ENCODE measurements at places on chromosomes 11 and 22. TPM values are rescaled to one million over a fixed set of nuclear protein-coding genes. Genes with fewer than 3 reads are reported as not detected.

The OSBP2 gene
- 10.4 TPM for total RNA-seq

- DNase-seq = no peak
Measured at GRCh38 chr11:10454878-10455631, at the start of gene AMPD3. TSS of gene AMPD3 (plus strand) at chr11:10455264. CDS start at chr11:10461520, 6,256 bp downstream.

The RIMBP3B gene
- total RNA-seq = 1.0 TPM

GRCh38 chr11:78338138-78338537 is 79.5 kb downstream of the GAB2 start:
- no peak for DNase-seq

DNA sequence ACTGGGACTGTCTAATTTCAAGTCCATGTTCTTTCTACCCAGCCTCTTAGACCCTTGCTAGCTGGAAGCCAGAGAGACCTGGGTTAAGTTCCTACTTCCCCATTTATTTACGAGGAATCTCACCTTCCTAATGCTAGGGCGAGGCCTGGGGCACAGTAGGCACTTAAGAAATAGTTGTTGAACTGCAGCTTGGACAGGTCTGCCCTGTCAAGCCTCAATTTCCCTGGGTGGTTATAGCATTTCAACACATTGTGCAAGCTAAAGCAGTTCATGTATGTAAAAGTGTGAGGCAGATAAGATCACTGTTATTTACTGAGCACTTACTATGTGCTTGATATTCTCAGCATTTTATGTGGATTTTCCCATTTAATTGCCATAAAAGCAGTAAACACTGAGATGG is 12.1 kb downstream of the NAV2 start:
- DNase-seq = no peak

The MUC6 gene
- 173 TPM for total RNA-seq

The IFITM1 gene
- 55.4 TPM for total RNA-seq

The PLAAT2 gene
- total RNA-seq = 2.1 TPM

DNA sequence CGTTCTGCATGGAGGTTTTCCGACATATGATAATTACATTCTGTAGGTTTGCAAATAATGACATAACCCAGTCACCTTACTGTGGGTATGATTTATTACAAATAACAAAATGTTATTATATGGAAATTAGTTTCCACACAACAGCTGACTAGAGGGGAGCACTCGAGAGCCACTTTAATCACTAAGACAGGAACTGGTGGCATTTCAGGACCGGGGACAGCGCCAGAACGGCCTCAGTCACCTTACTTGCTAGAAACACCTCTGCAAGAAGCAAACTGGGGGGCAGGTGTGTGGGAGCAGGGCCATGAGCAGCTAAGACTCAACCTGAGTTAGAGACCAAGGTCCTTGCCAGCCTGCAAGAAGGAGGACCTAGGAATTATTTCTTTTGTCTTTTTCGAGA is 199.9 kb downstream of the DSCAML1 start:
- peak; percentile 17 for DNase-seq

GRCh38 chr22:19629720-19630419 is 84.4 kb upstream of the SEPTIN5 start:
- DNase-seq = peak; percentile 72

GRCh38 chr11:68330700-68331337 is 18.4 kb downstream of the LRP5 start:
- DNase-seq = no peak

GRCh38 chr11:31247321-31247720 is 122.2 kb downstream of the DCDC1 start:
- DNase-seq = no peak

DNA sequence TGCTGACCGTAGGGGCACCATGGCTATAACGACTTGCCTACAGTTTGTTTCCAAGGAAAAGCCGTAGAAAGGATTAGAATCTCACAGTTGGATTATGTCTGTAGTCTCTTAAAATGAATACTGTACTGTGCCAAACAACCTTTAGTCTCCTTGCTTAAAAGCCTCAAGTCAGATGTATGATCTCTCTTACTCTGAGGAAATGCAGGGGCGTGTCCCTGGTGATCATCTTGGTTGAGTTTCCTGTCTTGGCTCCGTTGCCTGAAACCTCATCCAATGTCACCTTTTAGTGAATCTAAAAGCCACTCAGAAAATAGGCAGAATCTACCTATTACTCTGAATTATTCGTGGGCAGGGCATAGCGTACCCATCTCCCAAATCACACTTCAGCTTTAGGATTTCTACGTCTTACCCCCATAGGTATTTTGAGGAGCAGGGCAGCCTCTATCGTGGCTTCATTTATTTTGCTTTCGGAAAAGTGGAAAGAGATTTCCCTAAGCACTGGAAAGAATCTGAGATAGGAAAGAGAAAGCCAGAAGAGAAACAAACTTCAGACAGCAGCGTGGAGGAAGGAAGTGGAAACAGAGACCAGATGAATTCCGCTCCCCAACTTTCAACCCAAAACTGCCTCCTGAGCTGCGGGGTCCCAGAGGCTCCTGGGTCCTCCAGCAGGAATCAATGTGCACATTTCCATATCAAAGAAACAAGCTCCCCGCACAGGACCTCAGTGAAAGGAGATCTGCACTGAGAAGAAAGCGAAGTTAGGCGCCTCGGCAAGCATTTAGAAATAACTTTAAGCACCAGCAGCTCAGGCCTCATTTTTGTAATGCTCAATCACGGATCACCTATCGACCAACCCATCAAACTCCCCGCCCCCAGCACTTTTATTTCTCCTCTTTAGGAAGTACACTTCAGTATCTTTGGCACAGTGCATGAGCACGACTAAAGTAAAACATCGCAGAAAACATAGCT is 245.8 kb downstream of the ETS1 start:
- no peak for DNase-seq

The TRIM66 gene
- 7.1 TPM for total RNA-seq

The C11orf97 gene
- not detected for total RNA-seq

The CCDC157 gene
- 6.5 TPM for total RNA-seq

The PRRG4 gene
- total RNA-seq = 12.7 TPM

The GCAT gene
- total RNA-seq = 22.3 TPM

DNA sequence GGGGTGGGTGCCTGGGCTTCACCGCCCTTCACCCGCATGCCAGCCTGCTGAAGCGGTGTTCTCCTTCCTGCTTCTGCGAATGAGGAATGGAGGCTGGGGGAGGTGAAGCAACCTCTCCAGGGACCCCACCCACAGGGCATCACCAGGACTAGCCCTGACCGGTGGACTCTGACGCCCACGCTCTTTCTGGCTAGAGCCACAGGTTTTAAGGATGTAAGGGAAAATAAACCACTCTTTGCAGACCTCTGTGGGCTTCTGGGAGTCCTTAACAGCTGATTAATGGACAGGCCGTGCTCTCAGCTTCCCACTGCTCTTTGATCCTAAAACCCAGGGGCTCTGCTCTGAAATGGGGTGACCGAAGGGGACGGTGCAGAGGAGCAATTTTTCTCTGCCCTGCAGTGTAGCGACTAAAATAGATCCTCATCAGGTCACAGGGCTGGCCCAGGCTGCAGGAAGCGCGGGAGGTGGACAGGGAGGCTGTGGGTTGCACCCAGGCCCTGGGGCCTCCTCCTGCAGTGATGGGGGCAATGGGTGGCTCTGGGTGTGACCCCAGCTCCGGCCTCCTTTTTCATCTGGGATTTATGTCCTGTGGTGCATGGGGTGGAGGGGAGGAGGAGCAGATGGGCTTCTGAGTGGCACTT is 127.4 kb downstream of the CACNA1I start:
- no peak for DNase-seq

The TPH1 gene
- total RNA-seq = 0.14 TPM

- DNase-seq = no peak
Measured at GRCh38 chr11:59281177-59281576, 68.5 kb upstream of the MPEG1 start.

The SLC6A5 gene
- total RNA-seq = not detected

- DNase-seq = peak; percentile 62
Measured at GRCh38 chr11:67356864-67357561, 3.7 kb upstream of the POLD4 start.

- no peak for DNase-seq
Measured at GRCh38 chr11:117770061-117770460, 27.0 kb downstream of the DSCAML1 start.

The ANAPC15 gene
- total RNA-seq = 33.3 TPM

The CSNK1E gene
- total RNA-seq = 131 TPM

DNA sequence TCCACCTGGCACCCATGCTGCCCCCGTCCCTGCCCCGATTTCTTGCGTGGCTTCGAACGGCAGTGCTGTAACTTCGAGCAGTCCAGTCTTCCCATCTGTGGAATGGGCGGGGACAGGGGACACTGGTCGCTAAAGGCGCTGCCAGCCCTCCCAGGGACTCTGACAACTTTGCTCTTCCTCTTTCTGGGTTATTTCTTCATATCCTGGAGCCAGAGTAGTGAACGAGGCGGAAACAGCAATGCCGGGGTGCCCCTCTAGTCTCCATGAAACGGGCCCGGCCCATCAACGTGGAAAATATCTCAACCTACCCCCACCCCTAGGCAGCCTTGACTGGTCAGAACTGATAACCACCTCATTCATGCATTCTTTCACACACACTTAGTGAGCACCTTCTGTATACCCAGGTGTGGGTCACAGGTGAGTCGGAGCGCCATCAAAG is 42.8 kb downstream of the TRIOBP start:
- DNase-seq = no peak

The HOATZ gene
- total RNA-seq = not detected

- no peak for DNase-seq
Measured at GRCh38 chr22:20083157-20083890, 3.3 kb downstream of the DGCR8 start.

All from mucosa of gallbladder (tissue), 1 donor.